ENCODE measurements at places on chromosomes 4 and X.
A peak's percentile ranks its signal among the peaks of the same experiment; 100 is the strongest.

DNA sequence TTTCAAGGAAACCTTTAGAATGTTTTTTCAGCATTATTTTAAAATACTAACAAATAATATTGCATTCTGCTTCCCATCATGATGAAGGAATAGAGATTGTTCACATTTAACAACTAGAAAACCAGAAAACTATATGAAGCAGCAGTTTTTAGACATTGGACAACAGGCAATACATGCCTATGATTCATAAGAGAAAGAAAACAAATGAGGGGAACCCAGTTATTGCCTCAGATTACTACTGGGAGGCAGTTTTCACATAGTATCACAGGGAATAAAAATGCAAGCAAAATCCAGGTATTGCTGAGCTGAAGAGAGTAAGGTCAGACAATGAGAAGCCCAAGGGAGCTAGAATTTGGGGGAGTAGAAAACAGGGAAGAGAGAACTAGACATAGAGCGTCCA, 373.6 kb downstream of the MAPK10 start:
- DNase-seq, result no peak

DNA sequence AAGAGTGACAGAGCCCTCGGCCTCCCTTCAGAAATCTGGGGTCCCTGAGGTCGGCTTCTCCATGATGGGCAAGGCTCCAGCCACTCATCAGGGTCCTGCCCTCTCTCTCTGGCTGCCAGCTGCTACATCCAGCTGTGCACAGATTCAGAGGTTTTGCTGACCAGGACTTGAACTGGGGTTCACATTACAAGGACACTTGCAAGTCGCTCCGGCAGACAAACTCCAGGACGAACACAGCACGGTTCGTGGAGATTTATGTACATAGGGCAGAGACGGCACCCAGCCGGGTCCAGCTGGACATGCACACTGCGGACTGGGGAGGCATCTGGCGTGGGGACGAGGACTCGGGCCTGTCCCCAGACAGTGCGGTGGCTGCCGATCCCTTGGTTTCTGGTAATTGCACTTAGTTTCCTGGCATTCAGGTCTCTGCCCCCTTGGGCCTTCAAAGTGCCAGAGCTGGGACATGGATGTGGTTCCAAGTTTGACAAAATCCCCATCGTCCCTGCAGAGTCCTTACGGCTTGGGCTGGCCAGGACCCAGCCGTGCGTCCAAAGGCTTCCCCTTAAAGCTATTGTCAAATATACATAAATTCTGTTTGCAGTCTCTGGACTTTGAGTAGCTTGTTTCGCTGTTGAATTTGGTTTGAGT, 6.2 kb upstream of the C4orf50 start:
- no peak for DNase-seq

GRCh38 chr4:174119051-174119450, 164.4 kb downstream of the FBXO8 start:
- DNase-seq, result no peak

- no peak for DNase-seq
These were observed 437.2 kb upstream of the ZFP42 start for GRCh38 chr4:187558391-187558790.

DNA sequence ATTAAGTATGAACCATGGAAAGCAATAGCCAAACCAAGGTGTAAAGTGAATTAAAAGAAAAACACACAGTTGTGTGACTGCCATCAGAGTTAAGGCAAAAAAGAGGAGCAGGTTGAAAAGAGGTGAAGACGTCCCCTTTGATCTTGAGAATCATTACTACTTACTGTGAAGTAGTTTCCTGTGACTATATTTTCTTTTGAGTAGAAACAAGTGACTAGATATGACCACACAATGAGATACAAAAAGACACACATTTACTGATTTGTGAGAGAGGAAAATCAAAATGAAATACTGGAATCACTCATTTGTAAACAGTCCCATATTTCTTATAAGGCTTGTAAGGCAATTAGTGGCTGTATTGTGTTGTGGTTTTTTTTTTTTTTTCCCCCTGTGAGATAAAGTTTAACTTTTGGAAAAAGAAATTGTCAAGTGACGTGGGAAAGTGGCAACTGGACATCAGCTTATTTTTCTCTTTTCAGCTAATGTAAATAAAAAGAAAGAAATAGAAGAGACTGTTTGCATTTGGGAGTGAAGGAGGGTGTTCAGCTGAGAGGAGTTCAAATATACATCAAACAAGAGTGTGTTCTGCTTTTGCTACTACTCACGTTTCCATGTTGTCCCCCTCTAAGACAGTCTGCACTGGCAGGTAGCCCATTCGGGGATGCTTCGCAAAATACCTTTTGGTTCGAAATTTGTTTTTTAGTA, 106.4 kb upstream of the FTHL17 start:
- DNase-seq, result no peak

- DNase-seq, result no peak
These were observed 32.8 kb downstream of the KCNIP4 start for GRCh38 chr4:21915761-21916160.

DNA sequence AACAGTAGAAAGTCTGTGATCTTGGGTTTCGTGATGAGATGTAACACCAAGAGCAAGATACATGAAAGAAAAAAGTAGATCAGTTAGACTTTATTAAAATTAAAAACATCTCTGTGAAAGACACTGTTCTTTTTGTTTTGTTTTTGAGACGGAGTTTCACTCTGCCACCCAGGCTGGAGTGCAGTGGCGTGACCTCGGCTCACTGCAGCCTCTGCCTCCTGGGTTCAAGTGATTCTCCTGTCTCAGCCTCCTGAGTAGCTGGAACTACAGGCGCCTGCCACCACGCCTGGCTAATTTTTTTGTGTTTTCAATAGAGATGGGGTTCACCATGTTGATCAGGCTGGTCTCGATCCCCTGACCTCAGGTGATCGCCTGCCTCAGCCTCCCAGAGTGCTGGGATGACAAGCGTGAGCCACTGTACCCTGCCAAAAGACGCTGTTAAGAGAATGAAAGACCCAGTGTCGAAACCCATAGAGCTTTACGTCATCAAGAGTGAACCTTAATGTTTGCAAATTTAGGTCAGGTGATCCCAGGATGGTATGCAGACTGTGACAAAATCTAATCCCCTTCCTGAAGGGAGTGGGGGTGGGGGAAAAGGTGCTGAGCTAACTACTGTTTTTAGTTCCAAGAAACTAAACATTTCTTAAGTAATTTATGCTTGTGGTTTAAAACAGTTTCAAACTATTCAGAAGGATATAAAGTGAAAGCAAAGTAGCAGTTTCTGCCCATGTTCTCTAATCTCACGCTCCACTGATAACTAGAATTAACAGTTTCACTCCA, 8.0 kb downstream of the OFD1 start:
- DNase-seq, result peak; percentile 8

DNA sequence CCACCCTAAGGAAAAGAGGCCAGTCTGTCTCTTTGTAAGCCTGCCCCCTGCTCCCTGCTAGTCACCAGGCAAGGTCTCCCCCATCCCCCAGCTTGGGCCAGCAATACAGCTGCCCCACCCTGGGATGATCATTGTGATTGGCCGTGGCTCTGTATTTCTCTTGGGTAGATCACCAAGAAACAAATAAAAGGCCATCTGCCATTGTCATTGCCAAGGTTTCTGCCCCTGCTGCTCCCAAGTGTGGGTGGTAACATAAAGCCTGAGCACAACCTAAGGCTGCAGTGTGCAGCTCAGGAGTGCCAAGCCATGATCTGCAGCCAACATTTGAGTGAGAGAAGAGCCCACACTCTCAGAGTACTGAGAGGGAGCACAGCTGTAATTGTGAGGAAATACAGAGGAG, 241.0 kb upstream of the POF1B start:
- no peak for DNase-seq

DNA sequence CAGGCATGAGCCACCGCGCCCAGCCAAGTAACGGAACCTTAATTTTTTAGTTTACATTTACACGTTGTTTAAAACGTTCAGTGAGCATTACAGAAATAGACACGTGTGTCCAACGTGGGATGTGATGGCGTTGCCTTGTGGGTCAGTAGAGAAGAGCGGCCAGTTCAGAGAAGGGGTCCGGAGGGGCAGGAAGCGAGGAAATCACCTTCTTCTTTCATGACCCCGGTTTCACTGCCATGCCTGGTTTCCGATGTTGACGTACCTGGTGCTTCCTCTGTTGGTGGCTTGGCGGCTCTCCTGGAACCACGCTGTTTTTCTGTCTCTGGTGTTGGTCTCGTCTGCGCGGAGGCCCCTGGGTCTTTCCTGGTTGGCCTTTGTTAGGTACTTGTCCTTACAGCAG, 42.8 kb downstream of the PCGF3 start:
- DNase-seq, result no peak

DNA sequence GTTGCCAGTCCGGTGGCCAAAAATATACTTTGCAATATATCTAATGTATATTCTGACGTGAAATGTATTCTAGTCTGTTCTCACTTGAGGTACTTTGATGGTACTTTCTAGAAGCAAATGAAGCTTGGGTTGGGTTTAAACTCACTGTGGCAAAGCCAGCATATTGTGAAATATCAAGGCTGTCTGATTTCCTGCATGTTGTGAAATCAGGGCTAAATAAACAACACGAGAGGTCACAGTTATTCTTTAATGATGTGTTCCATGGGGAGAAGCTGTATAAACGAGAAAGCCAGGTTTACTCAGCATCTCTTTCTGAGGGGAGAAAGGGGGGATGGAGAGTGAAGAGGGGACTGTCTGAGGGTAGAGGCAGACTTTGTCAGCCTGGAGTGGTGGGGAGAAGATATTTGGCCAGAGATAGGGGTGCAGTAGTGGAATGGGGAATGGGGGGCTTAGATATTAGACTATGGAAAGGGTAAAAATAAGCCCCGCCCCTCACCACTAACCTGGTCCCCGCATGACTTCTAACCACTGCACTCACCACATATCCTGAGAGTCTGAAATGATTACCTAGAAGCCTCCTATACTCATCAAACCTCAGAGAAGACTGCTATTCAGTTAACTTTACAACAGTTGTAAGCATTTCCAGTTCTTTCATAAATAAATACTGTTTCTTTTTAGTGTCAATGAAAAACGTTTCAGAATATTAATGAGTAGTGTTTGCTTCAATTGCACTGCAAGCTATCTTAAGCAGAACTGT, 5.9 kb upstream of the SCARB2 start:
- DNase-seq, result no peak

- DNase-seq, result no peak
These were observed 178.6 kb downstream of the ADAMTS3 start for GRCh38 chr4:72390409-72390808.

GRCh38 chrX:65598559-65599147, 64.1 kb upstream of the LAS1L start:
- peak; percentile 45 for DNase-seq

- no peak for DNase-seq
These were observed at the start of gene FGG for GRCh38 chr4:154612472-154613414. Gene FGG, minus strand, starts transcription at chr4:154612656. Its CDS starts 47 bp downstream, at chr4:154612609.

DNA sequence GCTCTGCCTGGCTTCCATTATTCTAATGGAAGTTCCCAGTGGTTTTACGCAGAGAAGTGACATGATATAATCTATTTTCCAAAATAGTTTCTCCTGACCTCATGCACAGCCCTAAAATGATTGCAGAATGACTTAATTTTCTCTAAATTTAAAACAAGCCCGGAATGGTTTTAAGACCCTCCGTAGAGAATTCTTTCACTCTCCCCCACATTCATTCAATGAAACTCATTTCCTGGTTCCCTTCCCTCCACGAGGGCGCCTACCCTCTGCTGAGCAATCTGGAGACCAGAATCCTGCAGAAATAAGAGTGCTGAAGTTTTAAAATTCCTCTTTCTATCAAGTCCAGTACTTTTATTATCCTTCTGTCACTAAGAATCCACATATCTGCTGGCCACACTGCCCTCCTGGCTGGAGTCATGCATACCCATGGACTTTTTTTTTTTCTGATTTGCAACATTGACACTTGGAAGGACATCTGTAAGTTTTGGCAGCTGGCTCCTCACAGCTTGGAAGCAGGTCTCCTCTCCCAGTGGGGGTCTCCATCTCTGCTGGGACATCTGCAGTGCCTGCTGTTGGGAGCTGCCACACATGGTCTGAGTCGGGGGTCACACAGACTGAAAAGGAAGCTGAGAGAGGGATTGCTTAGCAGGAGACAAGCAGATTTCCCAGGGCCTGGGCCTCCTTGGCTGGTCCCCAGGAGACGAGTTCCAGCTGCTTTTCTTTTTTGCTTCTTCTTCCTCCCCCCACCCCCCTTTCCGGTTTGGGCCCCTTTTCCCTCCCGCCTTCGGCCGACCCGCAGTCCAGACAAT, 86.1 kb downstream of the SOWAHB start:
- no peak for DNase-seq

DNA sequence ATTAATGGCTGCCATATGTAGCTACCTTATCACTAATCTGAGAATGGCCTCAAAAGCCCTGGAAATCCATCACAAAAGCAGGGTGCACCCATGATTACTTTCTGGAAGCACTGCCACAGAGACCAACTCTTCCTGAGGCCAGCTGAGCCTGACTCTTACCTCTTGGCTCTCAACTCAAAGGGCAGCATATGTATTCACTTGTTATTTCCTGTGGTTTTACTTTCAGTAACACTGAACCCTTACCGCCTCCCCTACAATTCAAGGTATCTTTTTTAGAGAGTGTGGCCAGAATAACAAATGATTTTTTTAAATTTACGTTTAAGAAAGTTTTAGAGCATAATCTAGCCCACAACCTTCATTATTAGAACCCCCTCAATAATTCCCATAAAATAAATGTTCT, 434.9 kb downstream of the FSTL5 start:
- no peak for DNase-seq

- no peak for DNase-seq
These were observed 54.9 kb downstream of the SLC9A7 start for GRCh38 chrX:46703980-46704379.

DNA sequence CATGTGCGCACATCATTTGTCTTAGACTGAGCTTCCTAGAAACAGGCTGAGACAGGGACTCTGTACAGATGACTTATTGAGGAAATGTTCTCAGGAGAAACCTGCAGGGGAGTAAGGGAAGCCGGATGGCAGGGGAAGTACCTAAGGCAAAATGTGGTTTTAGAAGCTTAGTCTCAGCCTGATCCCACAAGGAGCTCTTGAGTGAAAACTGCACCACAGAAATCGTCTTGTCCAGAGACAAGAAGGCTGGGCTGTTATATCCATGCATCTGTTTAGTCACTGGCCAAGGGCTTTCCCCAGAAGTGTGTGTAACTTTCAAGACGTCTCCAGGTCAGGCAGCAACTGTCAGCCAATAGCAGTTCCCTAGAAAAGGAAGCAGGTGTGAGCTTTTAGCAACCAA, 86.0 kb downstream of the FUNDC1 start:
- DNase-seq, result no peak

GRCh38 chr4:128847082-128847724, 37.7 kb downstream of the JADE1 start:
- no peak for DNase-seq

DNA sequence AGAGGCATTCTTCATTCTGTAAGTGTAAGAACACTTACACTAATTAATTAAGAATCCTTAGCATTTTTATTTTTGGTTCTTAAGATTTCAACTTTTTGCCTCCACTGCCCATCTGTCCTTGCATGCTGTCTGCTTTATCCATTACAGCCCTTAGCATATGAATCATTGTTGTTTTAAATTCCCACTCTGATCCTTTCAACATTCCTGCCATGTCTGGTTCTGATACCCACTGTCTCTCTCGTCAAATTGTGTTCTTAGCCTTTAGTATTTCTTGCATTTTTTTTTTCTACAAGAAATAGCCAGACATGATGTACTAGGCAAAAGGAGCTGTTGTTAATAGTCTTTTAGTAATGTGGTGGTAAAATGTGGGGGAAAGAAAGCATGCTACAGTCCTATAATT, 1360.0 kb downstream of the TECRL start:
- no peak for DNase-seq

GRCh38 chr4:184891816-184892397, 66.1 kb upstream of the ACSL1 start:
- no peak for DNase-seq

Data from T-helper 2 cell (primary cell).